ENCODE measurements at places on chromosomes 2 and 18. TPM values are rescaled to one million over a fixed set of nuclear protein-coding genes. Genes with fewer than 3 reads are reported as not detected.
A peak's percentile ranks its signal among the peaks of the same experiment; 100 is the strongest.

The SIX2 gene
- total RNA-seq: 5.5 TPM

The NOSTRIN gene
- 11.8 TPM for total RNA-seq

The IL18R1 gene
- total RNA-seq: 1.2 TPM

GRCh38 chr18:10070561-10071000, 156.8 kb downstream of the VAPA start:
- no peaks in the 10 kb centered on the region for H3K36me3 ChIP-seq
- no peak overlapping the region for H3K4me3 ChIP-seq
- no peak overlapping the region for H3K27ac ChIP-seq
- DNase-seq: no peak
- no peaks in the 10 kb centered on the region for H3K27me3 ChIP-seq

DNA sequence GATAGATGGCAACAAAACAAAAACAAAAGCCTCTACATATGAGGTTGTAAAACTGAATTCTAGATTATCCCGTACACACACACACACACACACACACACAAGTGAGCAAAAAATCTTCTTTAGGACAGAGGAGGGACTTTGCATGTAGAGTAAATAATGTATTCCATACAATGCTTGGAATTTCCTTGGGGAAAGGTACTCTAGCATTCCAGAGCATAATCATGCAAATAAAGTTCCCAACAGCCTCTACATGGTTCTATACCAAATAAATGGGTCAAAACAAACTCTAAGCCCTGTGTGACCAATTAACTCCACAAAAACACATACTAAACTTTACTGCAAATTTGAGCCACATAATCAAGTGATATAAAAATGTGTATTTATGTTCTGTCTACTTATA, 191.4 kb downstream of the RBM43 start:
- H3K27ac ChIP-seq: no peak overlapping the region
- H3K27me3 ChIP-seq: no peaks in the 10 kb centered on the region
- H3K36me3 ChIP-seq: no peaks in the 10 kb centered on the region
- DNase-seq: no peak
- no peak overlapping the region for H3K4me3 ChIP-seq
- H3K4me1 ChIP-seq: no peaks in the 10 kb centered on the region

- peaks cover 9% of the 10 kb centered on the region for H3K4me1 ChIP-seq
- no peak overlapping the region for H3K4me3 ChIP-seq
- no peaks in the 10 kb centered on the region for H3K27me3 ChIP-seq
- no peak for DNase-seq
- H3K27ac ChIP-seq: no peak overlapping the region
- H3K36me3 ChIP-seq: no peaks in the 10 kb centered on the region
These were observed 13.5 kb upstream of the GPR55 start for GRCh38 chr2:230938516-230939065.

DNA sequence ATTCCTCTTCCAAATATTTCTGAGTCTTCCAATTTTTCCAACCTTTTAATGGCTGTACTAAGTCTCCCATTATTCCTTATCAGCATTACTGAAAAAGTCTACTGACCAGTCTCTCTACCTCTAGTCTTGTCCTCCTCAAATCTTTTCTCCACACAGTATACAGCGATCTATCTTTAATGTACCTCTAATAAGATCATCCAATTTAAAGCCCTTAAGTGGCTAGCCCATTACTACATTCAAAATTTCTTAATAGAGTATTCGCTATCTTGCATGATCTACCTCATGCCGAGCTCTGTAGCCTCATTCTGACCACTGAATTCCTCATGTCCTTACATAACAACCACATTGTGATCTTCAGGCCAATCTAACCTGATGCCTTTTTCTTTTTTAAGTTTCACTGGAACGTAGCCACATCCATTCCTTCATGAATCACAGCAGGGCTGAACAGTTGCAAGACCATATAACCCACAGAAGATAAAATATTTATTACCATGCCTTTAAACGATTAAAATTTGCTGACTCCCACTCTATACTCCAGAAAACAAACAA, 57.9 kb downstream of the SLC66A3 start:
- H3K36me3 ChIP-seq: peaks cover 15% of the 10 kb centered on the region
- H3K4me3 ChIP-seq: no peak overlapping the region
- H3K27ac ChIP-seq: no peak overlapping the region
- no peak for DNase-seq
- H3K27me3 ChIP-seq: no peaks in the 10 kb centered on the region

DNA sequence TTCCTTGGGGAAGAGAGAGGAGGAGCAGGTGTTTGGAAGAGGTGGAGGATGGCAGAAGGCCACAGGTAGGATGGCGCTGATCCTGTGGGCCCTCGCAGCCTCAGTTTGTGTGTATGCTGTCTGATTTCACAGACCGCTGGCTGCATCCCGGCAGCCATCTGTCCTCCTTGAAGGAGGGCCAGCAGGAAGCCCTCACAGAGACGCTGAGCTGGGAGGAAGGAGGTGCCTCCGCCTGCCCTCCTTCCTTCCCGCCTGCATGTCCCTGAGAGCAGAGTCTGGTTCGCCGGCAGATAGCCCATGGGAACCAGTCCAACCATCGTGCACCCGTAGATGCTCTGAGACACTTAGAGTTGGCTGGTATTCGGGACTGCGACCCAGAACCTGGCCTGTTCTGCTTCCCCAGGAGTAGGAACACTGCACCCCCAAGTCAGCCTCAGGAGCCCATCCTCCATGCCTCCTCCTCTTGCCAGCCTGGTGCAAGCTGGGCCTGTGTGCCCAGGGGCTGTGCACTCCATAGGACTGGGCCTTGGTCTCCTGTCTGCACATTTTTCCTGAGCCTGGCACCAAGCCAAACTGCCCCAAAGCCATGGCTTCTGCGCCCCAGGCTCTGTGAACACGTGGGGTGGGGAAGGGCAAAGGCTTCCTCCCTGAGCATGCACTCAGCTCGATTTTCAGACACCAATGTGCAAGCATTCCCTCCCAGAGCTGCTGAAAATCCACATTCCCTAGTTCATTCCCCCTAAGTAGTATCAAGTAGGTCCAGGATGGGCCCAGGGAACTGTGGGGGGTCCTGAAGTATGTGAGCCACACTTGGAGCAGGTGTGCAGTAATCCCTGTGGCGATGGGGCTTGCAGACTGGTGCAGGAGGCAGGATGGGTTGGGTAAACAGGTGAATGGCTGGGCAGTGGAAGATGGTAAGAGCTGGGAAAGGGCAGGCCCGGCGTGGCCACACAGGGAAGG, 115.6 kb downstream of the SEPTIN10 start:
- peaks cover 28% of the 10 kb centered on the region for H3K36me3 ChIP-seq
- peak; percentile 88 for DNase-seq
- H3K27me3 ChIP-seq: no peaks in the 10 kb centered on the region
- H3K4me1 ChIP-seq: peaks cover 41% of the 10 kb centered on the region

GRCh38 chr2:72994282-72994990, 77.1 kb downstream of the SFXN5 start:
- no peak overlapping the region for H3K4me3 ChIP-seq
- peaks cover 24% of the 10 kb centered on the region for H3K4me1 ChIP-seq
- peaks cover 47% of the 10 kb centered on the region for H3K36me3 ChIP-seq
- H3K27ac ChIP-seq: no peak overlapping the region

DNA sequence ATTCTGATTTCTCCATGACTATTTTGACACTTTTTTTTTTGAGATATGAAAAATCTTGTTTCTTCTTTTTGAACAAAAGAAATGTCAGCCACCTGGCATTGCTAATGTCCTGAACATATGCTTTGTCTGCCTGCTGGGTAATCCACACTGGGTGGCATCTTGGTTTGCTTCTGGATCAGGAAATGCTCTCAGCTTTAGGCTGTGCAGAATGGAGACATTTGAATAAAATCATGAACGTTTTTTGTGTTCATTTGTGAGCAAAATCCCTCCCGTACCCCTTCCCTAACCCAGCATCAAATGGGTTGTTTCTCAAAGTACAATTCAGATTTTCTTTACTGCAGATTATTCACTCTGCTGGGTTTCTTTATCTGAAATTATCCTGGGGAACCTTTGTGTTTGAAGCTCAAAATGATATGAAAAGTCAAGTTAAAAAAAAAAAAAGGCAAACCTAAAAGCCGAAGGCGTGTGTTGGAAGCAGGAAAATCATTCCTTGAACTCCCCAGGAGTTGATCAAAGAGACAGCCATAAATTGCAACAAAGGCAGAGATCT, 53.4 kb upstream of the KLF7 start:
- no peaks in the 10 kb centered on the region for H3K36me3 ChIP-seq
- no peak for DNase-seq
- H3K27ac ChIP-seq: no peak overlapping the region
- H3K4me1 ChIP-seq: peaks cover 7% of the 10 kb centered on the region
- no peaks in the 10 kb centered on the region for H3K27me3 ChIP-seq
- no peak overlapping the region for H3K4me3 ChIP-seq

DNA sequence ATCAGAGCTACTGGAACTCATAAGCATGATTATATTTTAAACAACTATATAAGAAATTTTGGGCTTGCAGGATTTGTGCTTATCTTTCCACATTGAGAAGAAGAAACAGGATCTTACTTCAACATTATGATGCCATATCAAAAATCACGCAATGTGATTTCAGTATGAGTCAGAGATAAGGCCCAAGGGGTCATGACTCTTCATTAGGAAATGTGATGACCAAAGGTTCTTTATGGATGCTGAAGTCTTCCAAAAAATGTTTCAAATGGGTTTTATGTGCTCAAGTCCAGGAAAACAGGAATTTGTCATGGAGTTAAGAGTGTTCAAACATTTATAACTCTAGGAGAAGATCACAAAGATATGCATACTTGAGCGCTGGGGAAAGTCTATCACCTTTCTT, 7.8 kb upstream of the SERPINB2 start:
- no peak overlapping the region for H3K27ac ChIP-seq
- H3K36me3 ChIP-seq: no peaks in the 10 kb centered on the region
- no peaks in the 10 kb centered on the region for H3K4me1 ChIP-seq
- H3K4me3 ChIP-seq: no peak overlapping the region

DNA sequence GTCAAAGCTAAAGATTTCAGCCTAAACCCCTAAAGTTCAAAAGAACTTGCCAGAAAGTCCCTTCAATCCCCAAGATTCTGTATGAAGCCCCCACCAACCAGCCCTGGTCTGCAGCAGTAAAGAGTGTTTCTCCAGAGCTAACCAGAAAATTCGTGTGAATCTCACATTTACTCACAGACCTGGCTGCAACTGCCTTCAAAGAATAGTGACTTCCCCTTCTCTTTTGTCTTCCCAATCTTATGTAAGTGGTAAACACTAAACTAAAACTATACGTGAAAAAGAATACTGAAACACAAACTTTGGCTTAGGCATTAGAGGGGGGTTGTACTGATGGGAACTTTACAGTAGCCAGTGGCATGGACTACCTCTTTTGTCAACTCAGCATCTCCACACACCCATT, 50.6 kb upstream of the SETBP1 start:
- no peak overlapping the region for H3K4me3 ChIP-seq
- H3K36me3 ChIP-seq: no peaks in the 10 kb centered on the region
- H3K27me3 ChIP-seq: no peaks in the 10 kb centered on the region
- no peak for DNase-seq
- H3K27ac ChIP-seq: no peak overlapping the region

- H3K4me3 ChIP-seq: no peak overlapping the region
- no peaks in the 10 kb centered on the region for H3K4me1 ChIP-seq
- H3K27ac ChIP-seq: no peak overlapping the region
- no peaks in the 10 kb centered on the region for H3K36me3 ChIP-seq
- no peaks in the 10 kb centered on the region for H3K27me3 ChIP-seq
These were observed 41.6 kb upstream of the ACYP2 start for GRCh38 chr2:54073796-54074195.

Data from spinal cord (tissue), 10 donors.